ENCODE measurements at places on chromosomes 12 and 14.

DNA sequence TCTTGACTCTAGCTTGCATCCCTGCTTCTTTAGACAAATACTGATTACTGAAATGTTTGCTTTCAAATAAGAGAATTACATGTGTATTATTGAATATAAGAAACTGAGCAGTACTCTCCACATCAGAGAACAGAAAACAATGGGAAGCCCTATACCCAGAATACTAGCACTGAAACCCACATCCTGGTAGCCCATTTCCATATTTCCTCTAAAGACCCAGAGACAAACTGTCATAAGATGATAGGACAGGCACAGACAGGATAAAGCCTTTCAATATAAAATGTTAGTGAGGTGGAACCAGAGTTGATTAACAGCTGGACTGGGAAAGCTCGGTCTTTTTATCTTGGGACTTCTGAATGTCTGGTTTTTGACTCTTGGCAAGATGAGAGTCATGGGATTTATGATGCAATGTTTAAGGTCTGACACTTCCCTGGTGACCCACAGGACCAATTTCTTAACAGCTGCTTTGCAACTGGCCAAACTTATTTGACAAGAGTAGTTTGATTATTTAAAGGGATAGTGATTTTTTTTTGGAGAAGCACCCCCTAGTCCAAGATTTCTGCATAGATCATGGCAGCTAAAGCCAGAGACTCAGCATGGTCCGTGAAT lies 166.9 kb upstream of the ATXN7L3B start:
- no peak for DNase-seq

DNA sequence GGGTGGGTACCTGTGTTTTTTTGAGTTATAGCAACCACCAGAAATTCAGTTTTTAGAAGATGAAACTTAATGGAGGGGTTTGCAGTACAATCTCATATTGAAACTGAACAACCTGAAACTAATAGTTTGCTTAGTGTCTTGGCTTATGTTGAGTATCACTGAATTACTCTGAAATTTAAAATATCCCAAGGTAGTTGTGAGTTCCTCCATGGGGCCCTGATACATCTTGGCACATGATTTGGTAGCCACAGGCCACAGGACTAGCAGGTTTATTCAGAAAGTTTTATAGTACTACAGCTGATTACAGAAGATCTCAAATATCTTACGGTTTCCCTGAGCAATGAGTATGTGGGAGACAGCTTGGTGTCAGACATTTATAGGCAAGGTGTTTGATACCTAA lies 10.4 kb downstream of the PTGES3 start:
- no peak for DNase-seq

- no peak for DNase-seq
Observed at GRCh38 chr12:131452444-131452860, 258.4 kb upstream of the SFSWAP start.

DNA sequence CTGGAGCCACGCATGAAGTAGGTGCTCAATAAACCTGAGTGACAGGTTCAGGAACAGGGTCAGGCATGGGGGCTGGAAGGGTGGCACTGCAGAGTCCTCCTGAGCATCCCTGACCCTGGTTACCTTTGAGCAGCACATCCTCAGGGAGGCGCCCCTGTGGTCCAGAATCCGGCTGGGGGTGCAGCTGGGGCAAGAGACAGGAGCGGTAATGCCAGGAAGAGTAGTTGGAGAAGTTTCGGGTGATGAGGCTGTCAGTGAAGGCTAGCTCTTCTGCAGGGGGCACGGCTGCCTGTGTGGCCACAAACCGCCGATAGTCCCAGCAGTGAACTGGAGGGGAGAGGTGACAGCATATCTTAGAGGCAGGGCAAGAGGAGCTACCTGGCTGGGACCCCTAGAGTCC lies 2.0 kb downstream of the RABGGTA start:
- DNase-seq = no peak

DNA sequence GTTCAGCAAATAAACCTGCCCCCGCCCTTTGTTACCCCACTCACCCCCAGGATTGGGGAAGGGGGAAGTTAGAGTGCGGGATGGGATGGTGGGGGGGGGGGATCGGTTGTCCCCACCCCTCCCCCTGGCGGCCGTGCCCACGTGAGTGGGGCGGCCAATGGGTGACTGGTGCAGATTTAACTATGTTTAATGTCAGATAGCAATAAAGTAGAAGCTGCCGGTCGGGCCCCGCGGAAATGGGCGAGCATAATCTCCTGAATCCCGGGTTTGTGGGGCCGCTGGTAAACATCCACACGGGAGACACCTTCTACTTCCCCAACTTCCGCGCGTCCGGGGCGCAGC lies at the start of gene HOXC12:
Gene HOXC12, plus strand, starts transcription at position 210 of the 342 bp plus-strand sequence. Its CDS starts 27 bp downstream, at position 237.
- no peak for DNase-seq

DNA sequence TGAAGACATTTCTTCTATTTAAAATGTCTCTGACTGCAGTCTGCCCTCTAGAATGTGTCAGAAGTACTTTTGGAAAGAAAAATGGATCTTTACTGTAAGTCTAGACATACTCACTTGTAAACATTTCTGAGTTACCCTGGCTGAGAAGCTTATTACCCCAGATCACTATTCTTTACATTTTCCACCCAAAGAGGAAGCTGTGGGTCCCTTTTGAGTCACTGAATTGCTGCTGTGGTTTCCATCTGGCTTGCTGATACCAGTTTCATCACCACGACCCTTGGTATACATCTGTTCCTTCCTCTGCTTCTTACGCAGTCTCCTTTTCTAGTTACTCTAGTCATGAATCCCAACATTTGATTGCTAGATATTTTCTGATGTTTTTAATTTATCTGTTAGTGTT lies 20.2 kb upstream of the CLEC4D start:
- no peak for DNase-seq
